ENCODE measurements at places on chromosomes 7 and 10.
A peak's percentile ranks its signal among the peaks of the same experiment; 100 is the strongest.

GRCh38 chr7:103940382-103941268, 48.8 kb downstream of the RELN start:
- no peak for DNase-seq

- DNase-seq, result no peak
Observed at GRCh38 chr7:96792115-96792514, 82.5 kb upstream of the SEM1 start.

GRCh38 chr7:93958216-93958615, 36.7 kb downstream of the GNG11 start:
- DNase-seq, result peak; percentile 52

GRCh38 chr10:103932271-103932670, 14.3 kb upstream of the STN1 start:
- no peak for DNase-seq

- DNase-seq, result no peak
Observed at GRCh38 chr10:117534321-117535297, 7.9 kb upstream of the EMX2 start.

DNA sequence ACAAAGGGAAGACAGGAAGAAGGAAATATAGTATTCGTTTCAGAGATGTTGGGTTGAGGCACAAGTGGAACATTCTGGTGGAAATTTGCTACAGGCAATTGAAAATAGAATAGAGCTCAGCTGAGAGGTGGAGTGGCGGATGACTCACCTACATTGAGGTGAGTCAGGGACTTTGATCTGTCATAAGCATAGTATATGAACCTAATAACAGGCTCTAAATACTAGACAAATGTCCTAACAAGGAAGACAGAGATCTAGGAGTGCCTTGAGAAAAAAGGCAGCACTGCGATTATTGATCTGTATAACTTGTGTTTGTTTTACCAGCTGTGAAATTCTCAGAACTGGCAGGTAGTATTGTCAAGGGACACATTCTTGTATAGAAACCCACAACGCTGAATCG, 907 bp upstream of the IFRD1 start:
- DNase-seq, result peak; percentile 89

Data from bronchial epithelial cell (primary cell).